KG1 (cell line): ENCODE measurements at places on chromosomes 4 and X.

GRCh38 chr4:17502756-17503155 is 9.1 kb downstream of the QDPR start:
- no peak for DNase-seq

GRCh38 chrX:104987063-104987462 is 233.4 kb downstream of the TEX13A start:
- DNase-seq = no peak

DNA sequence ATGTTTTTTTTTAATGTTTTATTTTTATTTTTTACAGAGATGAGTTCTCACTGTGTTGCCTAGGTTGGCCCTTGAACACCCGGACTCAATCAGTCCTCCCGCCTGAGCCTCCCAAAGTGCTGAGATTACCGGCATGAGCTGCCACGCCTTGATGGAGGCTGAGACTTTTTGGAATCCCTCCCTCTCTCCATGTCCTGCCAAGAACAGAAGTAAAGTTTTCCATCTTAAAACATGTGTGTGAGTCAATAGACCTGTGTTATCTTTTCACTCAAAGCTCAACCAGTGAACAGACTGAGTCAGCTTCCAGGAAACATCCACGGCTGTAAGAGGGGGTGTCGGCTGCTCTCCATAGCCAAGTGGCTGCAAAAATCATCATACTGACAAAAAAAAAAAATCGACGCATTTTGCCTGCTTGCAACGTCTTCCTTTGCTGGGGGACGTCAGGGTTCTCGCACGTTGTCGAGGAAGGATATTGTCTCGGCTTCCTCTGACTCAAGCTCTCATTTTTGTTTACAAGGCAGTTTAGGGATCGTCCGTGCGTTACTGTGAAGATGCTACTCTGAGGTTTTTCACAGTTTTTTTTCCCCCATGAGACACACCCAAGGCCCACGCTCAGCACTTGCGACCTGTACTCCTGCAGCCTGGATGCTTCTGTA is 10.0 kb upstream of the ASMTL start:
- no peak for DNase-seq

GRCh38 chrX:151184705-151185104 is 8.3 kb downstream of the GPR50 start:
- no peak for DNase-seq

GRCh38 chrX:46040001-46040400 is 505.2 kb downstream of the ZNF674 start:
- no peak for DNase-seq

DNA sequence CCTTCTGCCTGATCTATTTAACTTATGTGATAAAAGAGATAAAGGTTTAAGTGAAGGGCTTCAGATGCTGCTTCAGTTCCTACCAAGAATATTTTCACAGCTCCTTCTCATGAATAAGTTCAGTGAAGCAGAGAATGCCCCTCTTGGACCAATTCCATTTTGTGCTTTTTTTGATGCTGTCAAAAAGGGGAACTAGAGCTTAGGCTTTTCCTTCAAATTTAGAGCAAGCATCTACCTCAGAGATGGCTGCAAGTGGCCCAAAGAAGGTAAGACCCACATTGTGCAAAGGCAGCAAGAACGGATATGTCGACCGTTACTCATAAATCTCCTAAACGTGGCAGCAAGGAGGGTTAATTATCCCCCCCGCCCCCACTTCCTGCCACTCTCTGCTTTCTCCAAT is 4.5 kb downstream of the CHRDL1 start:
- DNase-seq = peak; percentile 5

DNA sequence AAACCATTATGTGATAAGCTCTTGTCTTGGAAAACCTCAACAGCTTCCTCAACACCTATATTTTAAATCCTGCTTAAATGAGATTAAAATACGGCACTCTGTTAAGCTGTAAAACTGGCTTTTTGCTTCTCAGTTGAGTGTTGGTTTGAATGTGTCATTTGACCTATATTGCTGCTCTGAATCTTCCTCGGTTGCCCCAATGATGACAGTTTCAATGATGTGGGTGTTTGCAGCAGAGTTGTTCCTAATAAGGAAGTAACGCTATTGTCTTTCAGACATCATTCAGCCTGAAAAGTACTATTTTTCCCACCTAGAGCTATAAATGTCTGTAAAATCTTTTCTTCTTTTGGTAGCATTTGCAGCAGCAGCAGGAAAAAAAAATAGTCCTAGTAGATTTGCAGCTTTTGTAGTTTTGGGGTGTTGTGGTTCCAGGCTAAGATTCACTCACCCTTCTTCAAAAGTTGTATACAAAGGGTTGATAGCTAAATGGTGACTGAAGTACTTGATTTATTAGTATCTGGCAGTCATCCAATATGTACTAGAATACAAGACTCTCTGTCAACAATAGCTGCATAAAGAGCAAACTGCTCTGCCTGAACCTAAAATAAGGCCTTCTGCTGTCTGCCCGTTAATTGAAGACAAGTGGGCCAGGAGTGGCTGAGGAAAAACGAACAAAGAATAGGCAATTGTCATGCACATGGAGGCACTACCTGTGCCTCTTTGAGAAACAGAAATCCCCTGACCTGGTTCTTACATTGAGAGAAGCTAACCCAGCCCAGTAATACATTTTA is 333.1 kb downstream of the IL1RAPL1 start:
- no peak for DNase-seq

DNA sequence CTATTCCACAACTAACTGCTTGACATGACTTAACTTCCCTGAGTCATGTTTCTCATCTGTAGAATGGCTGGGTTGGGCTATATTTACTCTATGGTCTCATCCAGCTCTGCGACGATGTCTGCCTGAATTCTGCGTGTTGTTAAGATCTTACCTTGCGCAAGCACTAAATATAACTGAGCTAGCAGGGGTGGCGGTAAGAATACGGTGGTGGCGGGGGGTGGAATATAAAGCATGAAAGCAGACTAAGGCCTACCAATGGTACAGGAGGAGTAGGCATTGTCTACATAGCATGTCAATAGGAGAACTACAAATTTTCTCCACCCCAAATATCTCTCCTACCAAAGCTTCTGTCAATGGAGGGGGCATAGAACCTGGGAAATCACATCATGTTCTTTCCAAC is 45.7 kb upstream of the DCLK2 start:
- DNase-seq = no peak

DNA sequence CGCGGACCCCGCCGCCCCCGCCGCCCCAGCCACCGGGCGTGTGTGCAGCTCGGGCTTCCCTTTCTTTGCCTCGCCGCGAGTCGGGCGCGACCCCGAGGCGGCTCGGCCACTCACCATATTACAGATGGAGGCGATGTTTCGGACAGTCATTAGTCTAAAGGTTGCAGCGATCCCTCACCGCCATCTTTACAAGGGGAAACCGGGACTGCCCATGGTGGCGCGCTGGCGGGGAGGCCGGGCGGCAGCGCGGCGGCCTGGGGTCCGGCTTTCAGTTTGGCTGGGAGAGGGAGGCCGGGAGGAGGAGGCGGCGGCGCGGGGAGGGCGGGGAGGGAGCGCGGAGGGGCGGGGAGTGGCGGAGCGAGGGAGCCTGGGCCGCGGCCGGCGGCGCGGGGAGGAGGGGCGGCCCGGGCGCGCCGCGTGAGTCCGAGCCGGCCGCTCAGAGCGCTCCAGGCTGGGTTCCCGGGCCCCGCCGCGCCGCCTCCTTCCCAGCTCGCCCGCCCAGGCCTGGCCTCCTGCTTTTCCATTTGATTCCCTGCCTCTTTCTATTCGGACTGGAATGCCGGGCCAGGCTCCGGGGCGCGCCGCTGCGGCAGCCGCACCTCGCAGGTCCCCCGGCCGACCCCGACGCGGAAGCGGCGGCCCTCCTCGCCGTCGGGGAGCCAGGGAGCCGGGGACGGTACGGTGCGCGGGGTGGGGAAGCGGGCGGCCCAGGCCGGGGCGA is at the start of gene USP46:
Gene USP46 (minus strand): TSS at position 301 of the 721 bp plus-strand sequence. CDS start 151 bp downstream, at position 150.
- peak; percentile 48 for DNase-seq

- DNase-seq = no peak
Measured at GRCh38 chrX:68238568-68238967, 194.7 kb downstream of the OPHN1 start.

- no peak for DNase-seq
Measured at GRCh38 chr4:81903212-81903611, 431.5 kb upstream of the RASGEF1B start.

- no peak for DNase-seq
Measured at GRCh38 chr4:128524311-128524710, 236.7 kb upstream of the PGRMC2 start.

DNA sequence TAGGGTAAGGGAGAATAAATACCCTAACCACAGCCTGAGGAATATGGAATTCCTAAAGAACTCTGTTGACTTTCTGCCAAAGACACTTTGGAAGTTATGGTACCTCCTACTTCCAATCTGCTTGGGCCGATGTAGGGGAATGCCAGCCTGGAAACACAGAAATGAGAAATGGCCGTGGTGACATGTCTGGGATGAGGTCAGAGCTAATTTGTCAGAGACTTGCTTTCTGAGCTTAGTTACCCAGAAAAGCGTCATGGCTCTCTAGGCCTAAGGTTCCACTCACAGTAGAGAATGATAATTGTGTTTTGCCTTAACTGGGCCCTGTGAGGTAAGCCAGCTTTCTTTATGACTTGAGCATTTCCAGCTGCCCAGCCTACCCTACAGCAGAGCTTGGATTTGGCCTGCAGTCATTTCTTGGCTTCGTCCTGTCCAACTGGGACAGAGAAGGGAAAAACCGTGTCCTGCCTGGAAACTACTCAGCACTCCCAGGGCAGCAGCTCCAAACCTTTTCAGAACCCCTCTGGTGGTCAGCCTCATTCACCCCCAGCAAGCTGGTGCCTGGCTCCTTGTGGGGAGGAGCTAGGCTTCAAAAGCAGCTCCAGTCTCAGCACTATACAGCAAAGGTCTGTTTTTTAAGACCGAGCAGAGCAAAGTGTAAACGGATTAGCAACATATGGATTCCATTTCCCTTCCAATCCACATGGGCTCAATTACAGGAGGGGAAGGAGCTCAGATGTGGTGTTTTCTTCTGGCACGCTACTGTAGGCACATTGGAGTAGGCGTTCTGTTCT is 92.3 kb downstream of the RLIM start:
- no peak for DNase-seq

DNA sequence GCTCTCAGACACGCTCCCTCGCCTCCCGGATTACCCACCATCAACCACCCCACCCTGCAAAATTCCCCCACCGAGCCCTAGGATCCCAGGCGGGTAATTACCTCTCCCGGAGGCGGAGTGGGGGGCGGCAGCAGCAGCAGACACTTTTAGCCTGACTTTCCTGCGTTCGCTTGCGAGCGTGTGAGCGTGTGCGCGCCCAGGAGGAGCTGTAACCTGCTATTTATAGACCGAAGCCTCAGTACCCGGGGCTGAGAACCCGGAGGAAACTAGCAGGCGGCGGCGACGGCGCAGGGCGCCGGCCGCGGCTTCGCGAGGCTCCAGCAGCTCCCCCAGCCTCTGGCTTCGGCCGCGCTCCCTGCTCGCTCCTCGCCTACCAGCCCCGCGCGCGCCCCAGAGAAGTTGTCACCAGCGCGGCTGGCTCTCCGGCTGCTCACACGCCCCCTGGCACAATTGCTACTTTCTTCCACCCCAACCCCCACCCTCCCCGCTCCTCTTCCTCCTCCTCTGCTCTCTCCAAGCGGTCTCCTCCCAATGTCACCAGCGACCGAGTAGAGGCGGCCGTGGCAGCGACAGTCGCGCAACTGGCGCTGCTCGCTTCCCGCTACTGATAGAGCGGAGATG is at the start of gene INPP4B:
Gene INPP4B (minus strand): TSS at position 194 of the 621 bp plus-strand sequence.
- peak; percentile 26 for DNase-seq

DNA sequence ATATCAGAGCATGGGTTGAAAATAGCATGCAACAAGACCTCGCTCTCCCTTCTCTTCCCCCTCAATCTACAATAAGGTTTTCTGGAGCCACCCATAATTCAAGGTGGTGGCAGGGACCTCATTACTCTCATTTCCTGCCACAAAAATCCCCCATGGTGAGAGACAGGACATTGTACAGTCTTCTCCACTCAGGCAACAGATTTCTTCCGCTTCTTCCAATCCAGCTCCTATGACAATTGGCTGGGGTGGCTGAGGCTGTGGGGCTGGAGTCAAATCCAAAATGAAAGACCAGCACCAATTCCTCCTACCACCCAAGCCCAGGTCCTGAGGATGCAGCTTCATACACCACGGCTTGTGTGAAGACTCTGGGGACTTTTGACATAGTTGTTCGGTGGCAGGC is 40.3 kb upstream of the NKRF start:
- no peak for DNase-seq

DNA sequence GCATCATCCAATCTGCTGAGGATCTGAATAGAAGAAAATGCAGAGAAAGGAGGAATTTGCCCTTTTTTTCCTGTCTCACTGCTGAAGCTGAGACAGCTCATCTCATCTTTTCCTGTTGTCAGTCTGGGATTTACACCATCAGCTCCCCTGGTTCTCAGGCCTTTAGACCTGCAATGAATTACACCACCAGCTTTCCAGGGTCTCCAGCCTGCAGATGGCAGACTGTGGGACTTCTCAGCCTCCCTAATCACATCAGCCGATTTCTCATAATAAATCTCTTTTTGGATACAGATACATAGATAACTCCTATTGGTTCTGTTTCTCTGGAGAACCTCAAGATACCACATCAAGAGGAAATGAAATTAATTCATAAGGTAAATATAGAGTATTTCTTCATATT is 134.6 kb upstream of the MAB21L2 start:
- no peak for DNase-seq

- DNase-seq = no peak
Measured at GRCh38 chr4:104940927-104941326, 205.7 kb upstream of the TET2 start.

GRCh38 chrX:43973249-43974099 is at the start of gene NDP:
Gene NDP, minus strand, starts transcription at chrX:43973390. Its CDS starts 14,745 bp downstream, at chrX:43958645.
- no peak for DNase-seq
